ENCODE measurements at places on chromosomes 7 and 10.

DNA sequence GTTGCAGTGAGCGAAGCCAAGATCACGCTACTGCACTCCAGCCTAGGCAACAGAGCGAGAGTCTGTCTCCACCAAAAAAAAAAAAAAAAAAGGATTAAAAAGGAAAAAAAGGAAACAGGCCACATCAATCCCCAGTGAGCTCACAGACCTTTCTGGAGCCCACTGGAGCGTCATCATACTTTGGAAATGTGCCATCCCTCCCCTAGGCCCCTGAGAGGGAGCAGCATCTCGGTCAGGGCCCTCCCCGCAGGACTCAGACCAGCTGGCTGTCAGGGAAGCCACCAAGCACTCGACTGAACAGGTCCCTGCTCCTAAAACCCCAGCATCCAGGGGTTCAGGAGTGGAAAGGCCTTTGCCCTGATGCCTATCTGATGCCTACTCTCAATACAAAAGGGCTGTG is 97.9 kb upstream of the SH2B2 start:
- DNase-seq: no peak

- no peak for DNase-seq
Measured at GRCh38 chr10:114655671-114656070, 2.4 kb downstream of the ABLIM1 start.

- DNase-seq: no peak
Measured at GRCh38 chr7:92769394-92769699, 67.0 kb downstream of the CDK6 start.

DNA sequence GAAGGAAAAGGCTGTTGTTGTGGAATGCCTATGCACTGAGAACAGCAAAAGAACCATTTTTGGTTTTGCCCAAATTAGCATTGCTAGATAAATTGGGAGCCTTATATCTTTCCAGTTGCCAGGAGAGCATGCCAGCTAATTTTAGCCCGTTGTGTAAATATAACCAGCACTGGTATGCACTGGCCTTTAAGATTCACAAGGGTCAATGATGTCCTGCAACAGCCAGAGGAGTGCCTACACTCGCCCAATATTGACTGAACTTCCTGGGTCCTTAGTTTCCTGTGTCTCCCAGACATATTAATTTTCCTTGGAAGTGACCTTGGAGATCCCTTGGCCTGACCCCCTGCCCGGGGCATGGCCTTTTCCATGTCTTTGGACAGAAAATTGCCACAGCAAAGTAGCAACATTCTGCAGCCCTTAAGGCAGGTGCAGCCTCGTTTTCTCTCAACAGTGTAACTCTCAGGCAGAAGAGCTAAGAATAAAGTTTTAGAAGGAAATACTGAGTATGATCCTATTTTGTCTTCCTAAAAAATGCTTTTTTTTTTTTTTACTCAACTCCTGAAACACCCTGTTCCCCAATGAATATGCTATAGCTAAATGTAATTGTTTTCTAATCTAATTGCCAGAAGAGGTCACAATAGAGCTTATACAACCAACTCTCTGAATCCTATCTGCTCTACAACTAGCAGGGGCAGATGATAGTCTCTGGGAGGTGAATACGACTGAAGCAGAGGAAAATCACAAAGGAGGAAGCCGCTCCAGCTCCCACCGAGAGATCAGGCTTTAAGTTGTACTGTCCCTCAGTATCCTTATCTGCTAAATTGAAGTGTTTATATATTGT is 131.9 kb upstream of the PCGF5 start:
- no peak for DNase-seq

- no peak for DNase-seq
Measured at GRCh38 chr10:51156926-51157325, 82.6 kb downstream of the PRKG1 start.

GRCh38 chr10:19169684-19170083 is 121.1 kb downstream of the MALRD1 start:
- no peak for DNase-seq

DNA sequence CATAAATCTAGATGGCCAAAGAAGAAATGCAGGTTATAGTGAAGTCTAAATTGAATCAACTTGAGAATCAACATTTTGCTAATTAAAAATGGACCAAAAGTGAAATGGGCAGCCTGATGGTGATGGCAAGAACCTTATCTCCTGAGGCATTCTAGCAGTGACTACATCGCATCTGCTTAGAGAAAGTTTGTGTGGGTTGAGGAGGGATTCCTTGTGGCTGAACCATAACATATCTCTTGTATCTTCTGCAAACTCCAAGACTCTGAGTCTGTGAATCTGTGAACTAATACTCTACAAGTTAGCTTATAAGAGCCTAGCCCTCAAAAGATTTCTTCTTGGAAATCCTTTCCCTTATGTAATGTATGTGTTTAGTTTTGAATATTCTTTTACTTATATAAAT is 85.6 kb downstream of the PRKG1 start:
- DNase-seq: no peak

DNA sequence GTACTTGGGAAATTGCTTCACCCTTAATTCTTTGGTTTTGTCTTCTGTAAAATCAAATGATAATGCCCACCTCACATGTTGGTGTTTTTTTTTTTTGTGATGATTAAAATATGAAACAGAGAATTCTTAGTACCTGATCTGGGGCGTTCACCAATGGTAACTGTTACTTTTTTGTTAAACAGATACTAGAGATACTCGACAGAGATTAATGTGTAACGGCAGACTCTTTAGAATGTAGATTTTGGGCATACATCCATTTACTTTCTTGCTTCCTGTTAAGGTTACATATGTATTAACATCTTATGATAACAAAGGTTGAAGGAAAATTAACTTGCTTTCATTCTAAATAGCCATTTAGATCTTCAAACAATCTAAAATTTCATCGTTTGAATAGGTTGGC is 23.3 kb downstream of the PLXDC2 start:
- no peak for DNase-seq

DNA sequence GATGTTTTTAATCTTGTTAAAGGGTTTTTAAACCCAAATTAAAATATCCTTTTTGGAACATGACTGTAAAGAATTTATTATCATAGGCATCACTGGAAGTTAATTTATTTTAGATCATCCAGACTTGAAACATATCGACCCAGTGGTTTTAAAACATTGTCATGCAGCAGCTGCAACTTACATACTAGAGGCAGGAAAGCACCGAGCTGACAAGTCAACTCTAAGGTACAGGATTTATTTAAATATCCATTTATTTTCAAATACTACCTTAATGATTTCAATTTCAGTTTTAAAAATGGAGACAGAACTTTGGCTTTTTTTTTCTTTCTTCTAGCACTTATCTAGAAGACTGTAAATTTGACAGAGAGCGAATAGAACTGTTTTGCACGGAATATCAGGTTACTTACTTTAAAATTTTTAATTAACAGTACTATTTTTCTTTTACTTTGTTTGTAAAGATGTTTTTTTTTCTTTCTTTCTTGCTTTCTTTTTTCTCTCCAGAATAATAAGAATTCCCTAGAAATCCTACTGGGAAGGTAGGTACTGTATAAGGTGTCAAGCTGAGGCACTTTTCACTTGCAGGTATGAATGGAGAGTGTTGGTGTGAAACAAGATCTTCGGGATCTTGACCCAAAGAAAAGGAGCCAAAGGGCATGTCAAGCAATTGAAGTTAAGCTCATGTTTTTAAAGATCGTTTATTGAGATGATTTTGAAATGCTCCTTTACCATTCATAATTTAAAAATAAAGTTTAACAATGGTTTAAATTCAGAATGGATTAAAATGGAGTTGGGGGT is 1.8 kb downstream of the COMMD3 start:
- DNase-seq: no peak

DNA sequence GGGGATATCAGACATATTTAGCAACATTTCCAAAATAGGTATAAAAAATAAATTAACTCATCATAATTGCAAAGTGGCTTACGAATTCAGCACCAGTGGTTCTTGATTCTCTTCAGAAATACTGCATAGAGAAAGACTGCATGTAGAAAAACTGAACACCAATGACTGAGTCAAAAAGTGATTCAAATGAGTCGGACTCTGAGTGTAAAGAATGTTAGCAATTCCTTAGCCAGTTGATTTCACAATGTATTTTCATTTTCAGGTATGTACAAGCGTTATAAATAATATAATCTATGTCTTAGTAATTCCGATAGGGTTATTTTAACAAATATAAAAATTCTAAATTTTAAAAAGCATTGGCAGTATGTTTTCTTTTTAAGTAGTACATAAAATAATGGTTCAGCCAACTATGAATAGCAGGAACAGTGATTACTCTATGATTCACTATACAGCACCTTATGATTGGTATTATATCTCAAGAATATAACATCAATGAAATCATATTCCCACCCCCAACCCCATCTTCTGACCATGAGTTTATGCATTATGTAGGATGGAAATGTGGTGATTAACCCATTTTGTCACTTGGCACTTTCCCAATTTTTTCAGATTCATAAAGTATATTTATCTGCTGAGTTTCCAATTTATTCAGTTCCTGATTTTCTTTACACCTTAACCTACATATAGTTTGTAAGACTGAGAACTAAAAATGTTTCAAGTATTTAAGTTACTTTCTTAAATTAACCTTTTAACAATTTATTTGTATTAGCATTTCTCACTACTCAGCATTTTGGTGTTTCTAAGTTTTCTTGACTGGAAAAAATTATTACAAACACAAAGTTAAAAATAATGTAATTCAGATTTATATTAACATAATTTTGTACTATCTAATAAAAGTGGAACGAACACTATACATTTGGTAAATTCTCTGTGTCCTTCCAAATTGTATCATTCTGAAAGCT is 33.9 kb downstream of the DNAJC1 start:
- DNase-seq: no peak

DNA sequence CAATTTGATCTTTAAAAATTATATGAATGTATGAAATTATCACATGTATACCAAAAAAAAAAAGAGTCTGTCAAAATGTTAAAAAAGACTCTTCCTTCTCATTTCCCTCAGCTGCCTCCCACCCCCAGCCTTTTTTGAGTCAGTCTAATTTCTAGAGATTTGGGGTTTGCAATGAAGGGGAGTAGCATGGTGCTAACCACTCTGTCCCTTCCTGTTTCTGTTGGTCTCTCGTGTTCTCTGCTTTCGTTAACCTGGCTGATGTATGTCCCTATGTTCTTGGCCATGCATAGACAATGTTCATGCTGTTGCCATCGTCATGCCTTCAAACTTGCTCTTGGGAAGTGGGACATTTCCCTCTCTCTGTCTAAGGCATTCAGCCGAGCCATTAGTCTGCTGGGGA is 474.1 kb downstream of the LRMDA start:
- DNase-seq: no peak

- DNase-seq: no peak
Measured at GRCh38 chr10:4217187-4217586, 432.2 kb upstream of the KLF6 start.

- DNase-seq: no peak
Measured at GRCh38 chr10:113127261-113127900, 177.3 kb downstream of the TCF7L2 start.

GRCh38 chr10:26571655-26572054 is 125.8 kb upstream of the PDSS1 start:
- no peak for DNase-seq

DNA sequence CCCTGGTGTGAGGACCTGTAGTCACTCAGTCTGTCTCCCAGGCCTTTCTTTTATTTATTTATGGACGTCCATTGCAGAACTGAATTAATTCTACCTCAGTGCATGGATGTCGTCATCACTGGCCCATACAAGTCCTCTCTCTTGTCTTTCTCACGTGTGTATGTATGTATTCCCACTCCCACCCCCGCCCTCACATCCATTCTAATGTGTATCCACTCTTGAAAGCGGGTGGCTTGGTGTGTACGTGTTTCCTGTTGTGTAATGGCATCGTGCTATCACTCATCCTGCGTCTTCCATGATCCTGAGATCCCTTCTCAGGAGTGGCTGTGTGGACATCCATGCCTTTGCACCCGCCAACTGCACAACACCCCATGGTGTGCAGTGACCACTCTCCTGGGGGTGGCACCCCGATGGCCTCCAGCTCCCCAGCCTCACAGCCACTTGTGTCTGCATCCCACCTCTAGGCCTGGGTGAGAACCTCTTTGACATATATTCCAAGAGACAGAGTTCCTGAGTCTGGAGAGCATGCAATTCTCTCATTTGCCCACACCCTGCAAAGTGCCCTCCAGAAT is 3.0 kb upstream of the AOC1 start:
- no peak for DNase-seq

DNA sequence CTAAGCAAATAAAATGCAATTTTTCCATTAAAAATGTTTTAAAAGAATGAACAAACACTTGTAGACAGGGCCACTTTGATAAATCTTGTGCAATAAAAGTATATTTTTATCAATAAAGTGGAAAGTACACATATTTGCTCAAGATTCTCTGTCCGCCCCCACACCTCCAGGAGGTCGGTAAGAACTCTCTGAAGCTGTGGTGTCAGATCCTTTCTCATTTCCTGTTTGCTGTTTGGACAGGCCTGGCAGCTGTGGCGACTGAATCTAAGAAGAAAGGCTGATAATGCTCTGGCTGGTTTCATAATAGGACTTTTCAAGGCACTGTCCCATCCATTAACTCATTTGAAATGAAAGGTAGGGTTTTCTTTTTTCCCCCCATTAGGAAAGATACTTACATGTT is 15.3 kb upstream of the ASB4 start:
- no peak for DNase-seq

- no peak for DNase-seq
Measured at GRCh38 chr7:91784469-91784868, 96.0 kb downstream of the MTERF1 start.

GRCh38 chr7:36210291-36210922 is 57.4 kb downstream of the EEPD1 start:
- DNase-seq: no peak

- no peak for DNase-seq
Measured at GRCh38 chr7:159192725-159193453, 48.2 kb upstream of the VIPR2 start.

DNA sequence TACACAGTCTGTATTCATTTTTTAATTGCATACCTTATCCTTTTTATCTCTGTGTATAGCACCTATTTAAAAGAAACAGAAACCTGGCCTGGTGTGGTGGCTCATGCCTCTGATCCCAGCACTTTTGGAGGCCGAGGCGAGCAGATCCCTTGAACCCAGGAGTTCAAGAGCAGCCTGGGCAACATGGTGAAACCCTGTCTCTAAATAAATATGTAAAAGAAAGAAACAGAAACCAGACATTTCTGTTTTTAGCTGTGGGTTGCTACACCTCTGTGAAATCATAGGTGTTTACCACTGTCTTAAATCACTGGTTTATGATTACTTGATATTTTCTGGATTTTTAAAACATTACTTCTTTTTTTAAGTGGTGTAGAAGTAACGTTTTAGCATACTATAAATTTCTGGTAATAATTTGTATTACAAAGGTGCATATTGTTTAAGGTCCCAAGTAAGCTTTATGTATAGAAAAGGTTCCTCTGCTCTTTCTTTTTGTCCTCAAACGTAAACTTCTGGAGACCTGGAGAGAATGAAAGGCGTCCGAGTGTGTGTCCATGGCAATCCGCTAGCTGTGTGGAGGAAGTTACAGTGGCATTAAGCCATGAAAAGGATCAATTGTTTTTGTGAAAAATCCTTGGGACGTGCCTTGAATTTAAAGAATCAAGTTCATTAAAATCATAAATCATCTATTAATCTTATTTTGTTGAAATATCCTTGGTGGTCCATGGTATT is 41.1 kb downstream of the PTPRZ1 start:
- DNase-seq: no peak
